Coronary artery (tissue), 2 donors: ENCODE measurements at places on chromosomes 5 and 9.
A peak's percentile ranks its signal among the peaks of the same experiment; 100 is the strongest.

DNA sequence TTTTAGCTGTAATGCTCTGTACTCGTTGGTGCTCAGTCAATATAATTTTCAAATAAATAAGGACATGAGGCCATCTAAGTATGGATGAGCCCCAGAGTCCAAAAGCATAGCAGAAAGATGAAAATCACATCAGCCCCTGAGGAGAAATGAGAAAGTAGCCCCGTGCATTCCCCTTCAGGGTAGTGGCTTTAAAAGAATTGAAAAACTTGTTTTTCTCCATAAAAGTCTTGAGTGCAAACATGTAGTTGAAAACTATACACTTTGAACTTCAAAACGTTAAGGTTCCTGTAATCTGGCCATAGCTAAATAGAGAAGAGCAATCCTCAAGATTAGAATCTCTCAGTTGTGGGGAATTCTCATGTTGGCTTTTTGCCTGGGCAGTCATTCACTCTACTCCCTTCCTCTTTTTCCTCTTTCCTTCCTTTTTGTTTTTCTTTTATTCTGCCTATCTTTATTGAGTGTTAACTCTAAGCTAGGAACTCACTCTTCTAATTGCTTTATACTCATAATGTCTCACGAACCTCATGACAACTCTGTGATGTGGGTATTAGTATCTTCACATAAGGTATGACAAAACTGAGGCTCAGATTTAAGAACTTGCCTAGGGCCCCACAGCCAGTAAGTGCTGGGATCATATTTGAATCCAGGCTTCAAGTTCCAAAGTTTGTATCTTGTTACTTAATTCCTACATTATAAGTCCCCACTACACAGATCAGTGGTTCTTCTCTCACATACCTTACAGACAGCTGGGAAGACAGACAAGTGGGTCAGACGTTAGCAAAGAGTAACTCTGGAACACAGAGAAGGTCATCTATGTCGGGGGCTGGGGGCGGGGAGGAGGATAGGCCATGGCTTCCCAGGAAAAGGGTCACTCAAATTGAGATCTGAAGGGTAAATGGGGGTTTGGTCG lies 46.4 kb upstream of the ABCA1 start:
- no peak for DNase-seq

- DNase-seq = no peak
These were observed 1.0 kb downstream of the GLDC start for GRCh38 chr9:6644346-6645104.

DNA sequence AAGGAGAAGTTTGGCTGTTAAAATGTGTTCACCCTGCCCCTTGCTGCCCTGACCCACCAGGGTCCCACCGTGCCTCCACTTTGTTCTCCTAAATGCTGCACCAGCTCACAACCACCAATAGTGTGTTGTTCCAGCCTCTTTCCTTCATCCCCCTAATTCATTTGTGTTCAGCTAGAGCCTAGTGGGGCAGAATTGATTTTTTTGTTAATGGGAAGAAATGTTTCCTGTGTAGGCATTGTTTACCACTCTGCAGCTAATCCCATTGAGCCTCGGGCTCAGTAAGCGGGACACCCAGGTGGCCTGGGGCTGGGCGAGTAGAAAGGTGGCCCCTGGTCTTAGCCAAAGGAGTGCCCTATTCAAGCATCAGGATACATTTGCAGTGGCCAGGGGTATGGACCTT lies 127.6 kb downstream of the MVB12B start:
- peak; percentile 46 for DNase-seq

GRCh38 chr5:10354048-10354872 lies 765 bp downstream of the MARCHF6 start:
- DNase-seq = no peak

DNA sequence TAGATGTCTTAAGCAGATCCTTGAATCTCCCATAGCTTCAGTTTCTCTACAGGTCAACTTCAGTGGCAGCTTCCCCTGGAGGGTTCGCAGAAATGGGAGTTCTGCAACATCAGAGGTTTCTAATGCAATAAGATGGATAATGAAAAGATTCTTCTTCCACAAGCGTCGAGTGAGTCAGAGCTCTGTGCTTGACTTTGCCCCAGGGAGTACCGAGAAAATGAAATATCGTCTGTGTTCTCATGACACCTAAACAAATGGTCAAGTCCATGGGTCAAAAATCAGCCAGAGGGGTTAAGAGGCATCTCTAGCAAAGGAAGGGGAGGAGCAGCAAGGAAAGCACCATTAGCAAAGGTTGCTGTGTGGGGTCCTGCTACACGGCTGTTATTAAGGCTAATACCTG lies 3.2 kb upstream of the ADRA1B start:
- no peak for DNase-seq

GRCh38 chr9:79233542-79233941 lies 338.2 kb upstream of the TLE4 start:
- no peak for DNase-seq

DNA sequence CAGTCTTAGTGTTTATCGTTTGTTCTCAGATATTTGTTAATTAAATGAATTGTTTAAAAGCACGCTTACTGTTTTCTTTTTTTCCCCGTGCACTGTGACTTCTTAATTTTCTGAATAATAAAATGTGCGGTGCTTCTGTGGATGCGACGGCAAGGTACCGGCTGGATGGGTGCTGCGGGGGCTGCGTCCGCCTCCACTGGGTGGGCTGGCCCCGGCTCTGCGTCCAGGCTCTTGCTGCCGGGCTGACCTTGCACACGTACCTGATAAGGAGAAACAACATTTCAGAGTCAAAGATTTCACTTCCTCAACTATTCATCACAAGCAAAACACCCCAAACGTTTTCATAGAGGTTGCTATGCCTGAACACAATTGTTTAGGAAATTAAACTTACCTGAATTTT lies 404.0 kb upstream of the IRX1 start:
- DNase-seq = no peak

- DNase-seq = no peak
These were observed 22.4 kb upstream of the DEPDC1B start for GRCh38 chr5:60722416-60722815.

DNA sequence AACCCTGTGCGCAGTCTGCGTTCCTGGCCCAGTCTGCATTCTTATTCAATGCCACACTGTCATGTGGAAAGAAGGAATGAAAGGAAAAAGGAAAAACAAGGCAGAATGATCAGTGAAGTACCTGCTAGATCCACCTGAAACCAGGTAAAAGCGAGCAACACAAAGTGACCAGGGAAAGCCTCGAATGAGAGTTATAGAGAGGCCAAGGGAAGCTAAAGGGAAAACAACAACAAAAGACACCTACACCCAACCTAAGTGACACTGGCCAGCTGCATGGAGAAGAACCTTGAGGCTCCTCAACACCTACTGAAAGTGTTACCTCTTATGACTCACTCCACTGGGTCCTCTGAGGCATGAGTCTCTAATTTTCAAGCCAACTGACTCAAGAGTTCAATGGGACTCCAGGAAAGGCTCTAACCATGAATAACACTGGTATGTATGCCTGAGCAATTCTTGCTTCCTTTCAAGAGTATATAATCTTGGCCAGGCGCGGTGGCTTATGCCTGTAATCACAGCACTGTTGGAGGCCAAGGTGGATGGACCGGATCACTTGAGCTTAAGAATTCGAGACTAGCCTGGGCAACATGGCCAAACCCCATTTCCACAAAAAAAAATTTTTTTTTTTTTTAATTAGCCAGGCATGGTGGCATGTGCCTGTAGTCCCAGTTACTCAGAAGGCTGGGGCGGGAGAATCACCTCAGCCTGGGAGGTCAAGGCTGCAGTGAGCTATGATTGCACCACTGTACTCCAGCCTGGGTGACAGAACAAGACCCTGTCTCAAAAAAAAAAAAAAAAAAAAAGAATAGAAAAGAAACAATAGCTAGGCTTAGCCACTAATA lies 29.0 kb downstream of the MTMR12 start:
- no peak for DNase-seq

GRCh38 chr5:57635146-57635777 lies 152.7 kb upstream of the ACTBL2 start:
- DNase-seq = no peak

DNA sequence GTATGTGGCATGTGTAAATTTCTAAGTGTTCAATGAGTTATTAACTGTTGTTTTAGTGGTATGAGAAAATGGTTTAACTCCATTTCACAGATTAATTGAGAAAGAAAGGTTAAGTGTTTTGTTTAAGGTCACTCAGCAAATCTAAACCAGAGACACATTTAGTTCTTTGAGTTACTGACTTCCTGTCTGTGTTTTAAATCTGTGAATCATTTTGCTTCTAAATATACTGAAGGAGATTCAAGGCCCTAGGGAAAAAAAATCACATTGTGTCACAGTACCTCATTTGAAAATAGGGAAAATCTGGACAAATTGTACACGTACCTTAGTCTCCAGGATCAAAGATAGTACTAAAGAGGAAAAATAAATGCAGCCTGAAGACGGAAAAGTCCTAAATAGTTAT lies 368.2 kb downstream of the TMEM161B start:
- no peak for DNase-seq

- no peak for DNase-seq
These were observed 37.9 kb downstream of the SH3TC2 start for GRCh38 chr5:149024943-149025342.

GRCh38 chr5:28499766-28500290 lies 1461.4 kb upstream of the CDH9 start:
- DNase-seq = no peak

- DNase-seq = no peak
These were observed 90.4 kb downstream of the PGM5 start for GRCh38 chr9:68446836-68447235.

GRCh38 chr9:101387871-101388506 lies 3.2 kb upstream of the BAAT start:
- DNase-seq = no peak

DNA sequence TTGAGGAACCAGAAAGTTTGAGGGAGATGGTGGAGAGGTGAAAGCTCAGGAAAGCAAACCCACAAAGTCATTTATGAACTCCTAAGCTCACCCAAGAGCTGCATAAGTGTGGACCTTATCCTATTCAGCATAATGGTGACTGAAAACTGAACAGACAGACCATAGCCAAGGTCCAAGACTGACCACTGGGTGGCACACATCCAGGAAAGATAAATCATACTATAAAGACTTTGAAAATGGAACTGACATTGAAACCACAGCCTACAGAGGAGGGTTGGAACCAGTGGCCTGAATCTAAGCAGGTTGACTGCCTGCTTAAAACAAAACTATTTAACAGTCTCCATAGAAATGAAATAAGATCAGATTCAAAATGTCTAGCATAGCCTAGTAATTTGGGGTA lies 121.0 kb upstream of the RGS7BP start:
- DNase-seq = no peak

DNA sequence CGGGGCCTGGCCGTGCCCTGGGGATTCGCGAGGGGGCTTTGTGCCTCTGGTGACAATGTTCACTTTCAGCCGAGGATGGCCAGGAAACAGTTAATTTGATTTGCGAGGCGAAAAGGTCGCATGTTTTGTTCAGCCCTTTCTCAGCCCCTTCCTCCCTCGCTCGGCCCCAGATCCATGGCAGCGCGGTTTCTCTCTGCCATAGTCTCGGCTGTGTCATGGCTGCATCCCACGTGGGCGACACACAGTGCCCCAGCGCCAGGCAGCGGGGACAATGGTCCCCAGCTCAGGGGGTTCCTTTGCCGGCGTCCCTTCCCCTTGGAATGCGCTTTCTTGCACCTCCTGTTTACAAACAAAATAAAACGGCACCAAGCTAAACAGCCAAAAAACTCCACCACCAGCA lies 370.3 kb upstream of the IRX2 start:
- no peak for DNase-seq

DNA sequence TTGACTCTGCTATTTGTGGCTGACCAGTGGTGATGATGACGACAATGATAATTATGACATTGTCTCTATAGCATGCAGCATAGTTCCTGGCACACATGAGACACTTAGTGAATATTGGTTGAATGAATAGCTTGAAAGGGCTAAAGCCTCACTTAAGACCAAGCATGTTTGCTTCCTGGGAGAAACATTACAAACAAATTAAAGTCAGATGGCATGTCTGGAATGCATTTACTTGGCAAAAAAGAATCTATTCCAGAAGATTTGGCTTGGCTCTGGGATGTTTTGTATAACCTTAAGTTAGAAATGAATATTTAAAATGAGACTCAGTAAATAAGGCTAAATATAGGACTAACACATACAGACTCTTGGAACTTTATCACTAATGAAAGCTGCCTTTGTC lies 21.6 kb downstream of the GAS1 start:
- no peak for DNase-seq

GRCh38 chr9:108484468-108484867 lies 371.3 kb downstream of the ACTL7B start:
- no peak for DNase-seq

- DNase-seq = no peak
These were observed 65.3 kb downstream of the ARHGEF37 start for GRCh38 chr5:149646564-149646963.

DNA sequence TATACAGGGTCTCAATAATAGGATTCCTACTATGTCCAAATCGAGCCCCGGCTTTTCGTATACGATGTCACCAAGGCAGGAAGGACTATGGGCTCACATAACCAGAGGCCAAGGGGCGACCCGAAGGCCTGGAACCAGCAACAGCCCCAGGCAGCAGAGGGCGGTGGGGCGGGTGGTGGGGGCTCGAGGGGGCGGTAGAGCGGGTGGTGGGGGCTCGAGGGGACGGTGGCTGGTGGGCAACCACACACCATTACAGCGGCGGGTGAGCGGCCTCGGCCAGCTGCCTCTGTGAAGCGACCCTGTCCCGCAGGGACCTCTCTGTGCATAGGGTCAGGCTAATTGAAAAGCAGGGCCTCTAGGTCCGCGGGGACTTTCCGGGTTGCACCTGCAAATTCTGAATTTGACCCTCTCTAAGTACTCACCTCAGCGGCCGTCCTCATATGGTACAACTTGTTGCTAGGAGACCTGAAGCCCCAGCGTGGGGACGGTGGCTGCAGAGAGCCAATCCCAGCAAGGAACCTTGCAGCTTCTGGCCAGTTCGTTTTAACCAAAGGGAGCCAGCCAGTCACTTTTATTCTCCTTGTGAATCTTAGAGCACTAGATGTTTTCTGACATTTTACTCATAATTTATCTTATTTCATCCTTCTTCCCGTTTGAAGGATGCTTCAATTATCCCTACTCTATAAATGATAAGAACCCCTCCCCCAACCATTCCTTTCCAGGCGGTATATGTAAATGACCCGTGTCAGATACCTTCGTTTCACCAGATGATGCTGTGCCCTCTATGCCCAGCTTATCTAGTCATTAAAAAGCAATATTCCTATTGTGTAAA lies at the start of gene NME5:
TSS of gene NME5 (minus strand) at position 480 of the 832 bp plus-strand sequence. CDS start 648 bp downstream, outside the sequence.
- no peak for DNase-seq

GRCh38 chr5:93017849-93018248 lies 563.2 kb downstream of the NR2F1-AS1 start:
- DNase-seq = no peak

GRCh38 chr9:128928624-128929023 lies 7.8 kb downstream of the PHYHD1 start:
- DNase-seq = no peak

GRCh38 chr9:97518909-97519307 lies 17.4 kb downstream of the TMOD1 start:
- DNase-seq = no peak
